ENCODE measurements at places on chromosomes 5 and 9.
A peak's percentile ranks its signal among the peaks of the same experiment; 100 is the strongest.

DNA sequence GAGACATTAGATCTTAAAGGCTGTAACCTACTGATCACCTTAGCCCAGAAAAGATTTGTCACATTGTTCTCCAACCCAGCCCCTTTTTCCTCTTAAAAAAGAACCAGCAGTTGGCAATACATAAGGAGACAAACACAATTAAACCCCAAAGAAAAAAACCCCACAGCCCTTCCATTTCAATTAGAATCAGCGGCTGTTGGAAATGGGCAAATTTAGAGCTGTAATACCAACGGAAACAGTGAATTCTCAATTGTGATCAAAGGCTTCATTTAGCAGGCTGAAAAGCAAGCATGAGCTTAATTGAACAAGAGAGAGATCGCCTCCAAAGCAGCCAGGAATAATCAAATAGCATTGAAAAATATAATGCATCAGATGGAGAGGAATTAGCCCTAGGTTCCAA is 153.6 kb downstream of the FAM114A2 start:
- no peak for DNase-seq

- DNase-seq, result no peak
Measured at GRCh38 chr5:135724617-135725016, 109.8 kb upstream of the SLC25A48 start.

GRCh38 chr9:97220894-97221477 is 86.5 kb upstream of the CCDC180 start:
- DNase-seq, result no peak

DNA sequence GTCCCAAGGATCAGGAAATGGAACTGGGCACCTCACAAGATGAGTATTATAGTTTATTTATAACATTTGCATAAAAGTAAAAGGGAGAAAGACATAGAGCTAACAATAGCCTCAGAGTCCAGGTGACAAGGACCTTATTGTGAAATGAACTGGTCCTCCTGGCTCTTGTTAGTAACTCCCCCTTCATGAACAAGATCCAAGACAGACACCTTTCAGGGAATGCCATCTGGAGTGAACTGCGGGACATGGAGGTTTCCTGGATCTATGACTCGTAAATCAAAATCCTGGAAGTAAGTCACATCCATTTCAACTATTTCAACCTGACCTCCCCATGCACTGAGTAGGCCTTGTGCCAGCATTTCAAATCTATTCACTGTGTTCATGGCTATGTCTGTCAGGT is 129.5 kb upstream of the GAS1 start:
- DNase-seq, result no peak

GRCh38 chr5:124583469-124584350 is 162.7 kb downstream of the ZNF608 start:
- DNase-seq, result peak; percentile 70

GRCh38 chr5:112794410-112794809 is 56.7 kb downstream of the APC start:
- DNase-seq, result no peak

DNA sequence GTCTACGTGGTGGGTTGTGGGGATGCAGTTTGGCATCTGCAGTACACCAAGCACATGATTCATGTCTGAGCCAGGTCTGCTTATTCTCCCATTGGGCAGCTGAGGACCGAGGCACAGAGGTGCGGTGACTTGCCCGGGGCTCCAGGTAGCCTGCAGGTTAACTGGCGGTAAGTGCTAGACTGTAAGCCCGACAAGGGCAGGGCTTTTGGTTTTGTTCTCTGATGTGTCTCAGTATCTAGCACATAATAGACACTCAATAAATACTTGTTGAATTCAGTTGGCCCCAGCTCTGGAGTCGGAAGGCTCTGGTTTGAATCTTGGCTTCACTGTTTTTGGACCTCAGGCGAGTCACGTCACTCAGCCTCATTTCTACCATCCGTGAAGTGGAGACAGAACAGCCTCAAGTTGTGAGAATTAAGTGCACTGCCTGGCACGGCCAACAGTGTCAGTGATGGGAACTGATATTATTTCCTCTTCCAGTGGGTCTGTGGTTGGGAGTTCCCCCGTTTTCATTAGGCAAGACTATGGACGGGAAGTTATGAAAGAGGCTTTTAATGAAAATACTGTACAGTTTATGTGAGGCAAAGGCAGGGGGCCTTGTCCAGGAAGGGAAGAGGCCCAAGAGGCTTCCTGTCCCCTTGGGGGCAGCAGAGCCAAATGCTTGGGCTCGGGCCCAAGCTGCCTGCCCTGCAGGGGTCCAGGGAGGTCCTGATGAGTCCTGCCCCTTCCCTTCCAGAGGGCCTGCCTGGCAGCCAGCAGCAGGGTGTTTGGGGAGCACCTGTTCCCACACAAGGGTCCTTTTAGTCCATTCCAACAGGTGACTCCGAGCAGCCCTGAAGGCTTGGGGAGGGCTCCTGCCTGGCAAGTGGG is 3.3 kb downstream of the PRELID1 start:
- no peak for DNase-seq

DNA sequence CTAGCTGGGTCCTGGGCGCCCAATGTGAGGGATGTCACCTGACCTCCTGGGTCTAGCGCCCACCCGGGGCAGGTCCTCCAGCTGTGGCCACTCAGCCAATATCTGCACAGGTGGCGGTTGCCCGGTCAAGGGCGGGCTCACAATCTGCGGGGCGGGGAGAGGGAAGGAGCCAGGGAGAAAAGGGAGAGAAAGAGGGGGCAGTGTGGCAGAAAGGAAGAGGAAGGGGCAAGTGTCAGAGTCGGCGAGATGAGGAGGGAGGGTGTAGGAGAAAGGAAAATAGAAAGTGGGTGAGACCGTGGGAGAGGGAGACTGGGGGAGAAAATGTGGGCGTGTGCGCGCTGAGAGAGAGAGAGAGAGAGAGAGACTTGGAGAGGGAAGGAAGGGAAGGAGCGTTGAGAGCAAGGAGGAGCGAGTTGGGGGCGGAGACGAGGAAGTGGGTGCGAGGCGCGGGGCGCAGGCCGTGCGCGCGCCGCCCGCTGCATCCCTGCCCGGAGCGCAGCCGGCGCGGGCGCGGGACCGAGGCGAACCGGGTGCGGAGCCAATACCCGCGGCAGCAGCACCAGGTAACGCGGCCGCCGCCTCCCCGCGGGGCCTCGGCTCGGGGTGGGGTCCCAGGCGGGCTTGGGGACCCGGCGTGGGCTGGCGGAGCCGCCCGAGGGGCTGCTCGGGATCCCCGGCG is at the start of gene HRH2:
HRH2 (plus strand) TSS at position 479 of the 679 bp plus-strand sequence. CDS start 25,163 bp downstream, outside the sequence.
- no peak for DNase-seq

DNA sequence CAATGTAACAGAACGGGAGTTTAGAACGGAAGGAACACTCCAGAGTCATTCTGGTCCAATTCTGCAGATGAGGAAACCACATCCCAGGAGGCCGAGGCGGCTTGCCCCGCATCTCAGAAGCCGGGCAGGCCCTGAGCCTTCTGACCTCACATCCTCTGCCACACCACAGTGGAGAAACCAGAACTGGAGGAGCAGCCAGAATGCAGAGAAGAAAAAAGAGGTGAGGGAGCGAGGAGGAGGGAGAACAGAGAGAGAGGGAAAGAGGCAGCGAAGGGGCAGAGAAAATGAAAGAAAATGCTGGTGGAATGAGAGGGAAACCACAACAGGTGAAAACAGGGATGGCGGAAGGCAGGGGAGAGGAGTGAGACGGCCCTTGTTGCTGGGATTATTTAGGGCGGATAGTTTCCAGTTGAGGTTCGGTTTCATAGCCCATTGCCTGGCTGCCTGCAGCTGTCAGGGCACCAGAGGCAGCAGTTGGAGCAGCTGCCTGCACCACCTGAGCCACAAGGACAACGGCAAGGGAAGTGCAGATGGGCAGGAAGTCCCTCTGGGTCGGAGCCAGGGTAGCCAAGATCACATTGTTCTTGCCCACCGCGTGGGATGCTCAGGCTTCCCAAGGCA is at the start of gene HMHB1:
HMHB1 (plus strand) TSS at position 77 of the 621 bp plus-strand sequence.
- DNase-seq, result no peak

- no peak for DNase-seq
Measured at GRCh38 chr9:135590486-135591079, 29.0 kb downstream of the PAEP start.

- DNase-seq, result peak; percentile 34
Measured at GRCh38 chr9:72540348-72540873, 19.0 kb downstream of the TMC1 start.

- no peak for DNase-seq
Measured at GRCh38 chr5:76801803-76802195, 17.0 kb upstream of the F2RL1 start.

DNA sequence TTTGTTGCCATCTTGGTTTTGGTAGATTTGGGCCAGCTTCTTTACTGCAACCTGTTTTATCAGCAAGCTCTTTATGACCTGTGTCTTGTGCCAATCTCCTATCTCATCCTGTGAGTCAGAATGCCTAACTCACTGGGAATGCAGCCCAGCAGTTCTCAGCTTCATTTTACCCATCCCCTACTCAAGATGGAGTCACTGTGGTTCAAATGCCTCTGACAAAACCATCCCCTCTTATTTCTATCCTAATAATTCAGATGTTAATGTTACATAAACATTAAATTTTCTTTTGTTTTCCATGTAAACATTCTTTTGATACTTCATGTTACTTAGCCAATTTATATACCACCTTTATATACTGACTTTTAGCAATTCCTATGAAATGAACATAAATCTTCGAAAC is 746.3 kb downstream of the CDH18 start:
- DNase-seq, result peak; percentile 62

- no peak for DNase-seq
Measured at GRCh38 chr5:133853646-133854365, 114.6 kb downstream of the C5orf15 start.

DNA sequence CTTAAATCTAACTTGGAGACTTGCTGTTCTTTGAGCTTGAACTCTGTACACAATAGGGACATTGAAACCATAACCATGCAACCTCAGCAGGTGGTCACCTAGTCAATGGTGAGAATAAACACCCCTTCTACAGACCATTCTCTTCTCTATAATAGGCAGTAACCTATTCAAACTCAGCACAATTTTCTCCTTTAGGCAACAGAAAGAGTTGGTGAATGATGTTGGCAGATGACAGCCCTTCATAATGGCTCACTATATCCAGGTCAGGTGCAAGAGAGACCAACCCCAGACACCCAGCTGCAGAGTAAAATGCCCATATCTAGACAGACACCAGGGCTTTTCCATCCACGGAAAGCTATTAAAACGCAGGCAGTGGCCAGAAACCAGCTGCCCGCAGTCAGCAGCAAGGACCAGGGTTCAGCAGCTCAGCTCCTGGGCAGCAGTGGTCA is 106.7 kb downstream of the SERINC5 start:
- no peak for DNase-seq

Data from LoVo (cell line).